Upper lobe of left lung (tissue), 6 donors: ENCODE measurements at places on chromosomes 5 and 9. TPM values are rescaled to one million over a fixed set of nuclear protein-coding genes. Genes with fewer than 3 reads are reported as not detected.

PCSK1 gene
- not detected for total RNA-seq

IL5 gene
- total RNA-seq: not detected

- no peak overlapping the region for H3K27ac ChIP-seq
- H3K4me1 ChIP-seq: no peaks in the 10 kb centered on the region
- no peaks in the 10 kb centered on the region for H3K27me3 ChIP-seq
- H3K4me3 ChIP-seq: no peak overlapping the region
- H3K36me3 ChIP-seq: no peaks in the 10 kb centered on the region
Observed at GRCh38 chr9:131082774-131083512, 13.4 kb upstream of the AIF1L start.

- H3K36me3 ChIP-seq: no peaks in the 10 kb centered on the region
- no peak overlapping the region for H3K4me3 ChIP-seq
- no peaks in the 10 kb centered on the region for H3K27me3 ChIP-seq
- H3K4me1 ChIP-seq: no peaks in the 10 kb centered on the region
- DNase-seq: no peak
Observed at GRCh38 chr5:156835905-156836304, 14.2 kb upstream of the PPP1R2B start.

GRCh38 chr5:8694545-8694944 lies 825.6 kb downstream of the MTRR start:
- H3K27me3 ChIP-seq: no peaks in the 10 kb centered on the region
- no peaks in the 10 kb centered on the region for H3K4me1 ChIP-seq
- no peaks in the 10 kb centered on the region for H3K36me3 ChIP-seq
- H3K4me3 ChIP-seq: no peak overlapping the region
- no peak overlapping the region for H3K27ac ChIP-seq
- DNase-seq: no peak

- H3K4me1 ChIP-seq: peaks cover 14% of the 10 kb centered on the region
- peak overlapping the region; percentile 41 for H3K27ac ChIP-seq
- H3K4me3 ChIP-seq: no peak overlapping the region
- no peaks in the 10 kb centered on the region for H3K27me3 ChIP-seq
- no peak for DNase-seq
Observed at GRCh38 chr5:100840370-100840769, 62.7 kb downstream of the ST8SIA4 start.
